ENCODE measurements at places on chromosomes 11 and 22. TPM values are rescaled to one million over a fixed set of nuclear protein-coding genes. Genes with fewer than 3 reads are reported as not detected.
A peak's percentile ranks its signal among the peaks of the same experiment; 100 is the strongest.

The CARD10 gene
- 10.5 TPM for total RNA-seq

GRCh38 chr22:42743501-42743991 lies 22.9 kb upstream of the A4GALT start:
- ATAC-seq: peak; percentile 66

The ASRGL1 gene
- 1.2 TPM for total RNA-seq

DNA sequence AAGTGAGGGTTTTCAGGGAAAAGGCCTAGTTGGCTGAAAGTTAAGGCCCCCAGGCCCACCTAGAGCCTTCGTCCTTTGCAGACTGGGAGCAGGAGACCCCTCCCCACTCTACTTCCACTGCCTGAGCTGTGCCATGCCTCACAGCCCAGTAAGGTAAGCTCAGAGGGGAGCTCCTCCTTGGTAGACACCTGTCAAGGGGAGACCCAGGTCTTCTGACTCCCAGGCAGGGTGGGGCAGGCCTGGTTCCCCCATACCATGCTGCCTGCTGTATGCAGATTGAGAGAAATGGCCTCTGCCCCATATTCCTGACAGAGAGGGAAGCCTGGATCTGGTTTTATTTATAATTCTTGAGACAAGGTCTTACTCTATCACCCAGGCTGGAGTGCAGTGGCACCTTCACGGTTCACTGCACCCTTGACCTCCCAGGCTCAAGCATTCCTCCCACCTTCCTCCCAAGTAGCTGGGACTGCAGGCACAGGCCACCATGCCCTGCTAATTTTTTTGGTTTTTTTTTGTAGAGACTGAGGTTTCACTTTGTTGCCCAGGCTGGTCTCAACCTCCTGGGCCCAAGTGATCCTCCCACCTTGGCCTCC lies 697 bp downstream of the RAB36 start:
- no peak for ATAC-seq

The PLA2G3 gene
- total RNA-seq: 19.4 TPM

The ZDHHC13 gene
- 36.5 TPM for total RNA-seq

- ATAC-seq: peak; percentile 20
Measured at GRCh38 chr22:36022162-36022561, 6.5 kb downstream of the RBFOX2 start.

The OOSP1 gene
- not detected for total RNA-seq

The TSSK2 gene
- total RNA-seq: not detected

DNA sequence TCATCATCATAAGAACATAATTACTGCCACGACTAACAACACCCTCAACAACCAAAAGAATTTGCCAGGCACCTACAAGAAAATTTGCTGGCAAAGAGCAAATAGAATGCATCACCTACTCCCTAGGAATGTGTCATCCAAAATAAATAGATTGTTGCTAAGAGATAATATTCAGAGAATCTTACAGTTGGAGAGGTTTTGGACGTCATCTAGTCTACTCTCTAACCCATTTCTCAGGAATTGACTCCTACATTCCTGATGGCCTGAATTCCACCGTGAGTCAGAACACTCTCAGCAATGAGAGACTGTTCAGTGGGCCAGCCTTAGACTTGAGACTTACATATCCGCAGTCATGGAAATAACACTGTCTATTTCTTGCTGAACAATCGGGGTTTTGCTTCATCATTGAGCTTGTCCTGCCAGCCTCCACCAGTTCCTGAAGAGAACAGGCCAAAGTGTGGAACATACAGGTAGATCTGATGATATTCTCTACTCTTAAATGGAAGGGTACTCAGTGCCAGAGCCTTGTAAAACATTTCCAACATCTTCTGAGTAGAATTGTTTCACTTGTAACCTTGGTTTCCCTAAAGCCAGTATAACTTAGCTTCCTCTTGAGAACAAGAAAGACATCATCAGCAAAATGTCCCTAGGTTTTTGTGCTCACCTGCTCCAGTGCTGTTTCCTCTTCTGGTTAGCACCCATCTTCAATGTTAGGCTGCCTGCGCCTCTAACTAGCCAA lies 8.3 kb downstream of the KIRREL3 start:
- ATAC-seq: no peak

Data from esophagus mucosa (tissue), 1 donor.